ENCODE measurements at places on chromosomes 11 and 22.
A peak's percentile ranks its signal among the peaks of the same experiment; 100 is the strongest.

GRCh38 chr11:128917144-128917724 lies 25.4 kb downstream of the TP53AIP1 start:
- DNase-seq, result peak; percentile 39

DNA sequence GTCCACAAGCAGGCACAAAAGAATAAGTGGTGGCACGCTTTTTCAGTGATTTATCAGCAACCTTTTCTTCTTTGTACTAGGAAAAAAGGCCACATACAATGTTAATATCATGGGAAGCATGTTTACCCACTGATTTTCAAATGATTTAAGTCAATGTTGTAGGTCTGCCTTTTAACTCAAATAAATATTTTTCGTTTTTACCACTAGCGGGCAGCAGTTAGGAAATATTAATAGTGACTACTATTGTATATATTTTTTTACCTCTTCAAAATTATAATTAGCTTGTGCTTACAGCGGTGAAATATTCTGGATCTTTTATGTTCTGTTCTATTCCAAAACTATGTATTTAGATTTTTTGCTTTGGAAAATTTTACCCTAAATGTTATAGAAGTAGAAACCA lies 6.4 kb upstream of the SLC17A6 start:
- DNase-seq, result no peak

DNA sequence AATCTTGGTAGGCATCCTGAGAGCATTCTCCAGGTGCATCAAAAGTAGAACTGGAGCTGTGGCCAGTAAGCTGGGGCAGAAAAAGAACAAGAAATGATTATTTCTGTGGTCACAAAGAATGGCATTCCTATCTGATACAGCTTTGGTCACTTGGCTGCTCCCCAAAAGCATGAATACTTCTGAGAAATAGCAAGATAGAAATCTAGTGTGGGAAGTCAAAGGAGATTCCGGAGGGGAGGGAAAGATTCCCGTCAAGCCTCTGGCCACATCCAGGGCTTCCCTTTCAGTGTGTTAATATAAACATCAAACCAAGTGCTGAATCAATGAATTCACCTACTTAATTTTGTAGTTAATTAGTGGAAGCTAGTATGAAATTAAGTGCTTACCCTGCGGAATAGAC lies 1185.4 kb downstream of the LRRC4C start:
- DNase-seq, result no peak

DNA sequence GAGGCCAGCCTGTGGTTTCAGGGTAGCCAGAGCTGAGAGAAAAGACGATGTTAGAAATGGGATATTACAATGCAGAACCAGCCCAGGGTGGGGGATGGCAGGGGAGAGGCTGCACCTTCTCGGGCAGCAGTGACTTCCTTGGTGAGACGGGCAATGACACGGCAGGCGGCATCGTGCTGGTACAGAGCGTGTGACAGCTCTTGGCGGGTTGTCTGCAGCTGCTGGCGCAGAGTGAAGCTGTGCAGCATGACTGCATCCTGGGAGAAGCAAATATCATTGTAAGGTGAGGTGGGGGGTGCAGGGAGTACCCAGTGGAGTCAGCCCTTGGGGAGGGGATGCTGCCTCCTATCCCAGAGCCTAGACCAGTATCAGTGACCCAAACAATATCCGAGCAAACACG lies 3.8 kb downstream of the PRPF19 start:
- DNase-seq, result no peak

- peak; percentile 51 for DNase-seq
Observed at GRCh38 chr22:36352803-36353507, 34.8 kb downstream of the MYH9 start.

DNA sequence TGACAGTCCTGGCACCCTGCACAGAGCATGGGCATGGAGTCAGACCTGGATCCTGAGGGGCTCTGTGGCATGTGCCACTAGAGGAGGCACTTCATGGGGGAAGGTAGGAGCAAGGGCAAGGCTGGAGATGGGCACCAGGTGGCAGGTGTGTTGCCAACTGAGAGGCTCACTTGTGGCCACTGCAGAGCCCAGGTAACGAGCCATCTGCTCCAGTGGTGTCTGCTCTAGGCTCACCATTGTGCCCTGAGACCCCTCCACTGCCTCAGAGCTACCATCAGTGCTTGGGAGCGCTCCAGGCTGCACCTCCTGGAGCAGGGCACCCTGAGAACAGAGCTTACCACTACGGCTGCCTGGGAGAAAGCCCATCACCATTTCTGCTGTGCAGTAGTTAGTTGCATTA lies 1.3 kb upstream of the ZDHHC8 start:
- no peak for DNase-seq

- no peak for DNase-seq
Observed at GRCh38 chr11:87033561-87033960, 4.2 kb upstream of the TMEM135 start.

DNA sequence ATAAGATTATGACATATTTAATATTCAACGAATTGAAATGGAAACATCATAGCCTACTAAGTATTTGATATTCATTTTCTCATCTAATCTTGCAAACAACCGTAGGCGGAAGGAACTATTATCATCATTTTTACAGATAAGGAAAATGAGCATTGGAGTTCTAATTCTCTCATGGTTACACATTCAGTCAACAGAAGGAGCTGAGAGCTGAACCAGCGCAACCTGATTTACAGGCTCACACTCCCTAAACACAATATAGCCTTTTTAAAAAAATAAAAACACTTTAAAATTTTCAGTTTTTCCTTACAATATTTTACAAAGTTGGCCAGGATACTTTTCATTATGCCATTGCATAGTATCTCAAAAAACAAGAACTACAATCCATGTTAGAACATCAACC lies 74.8 kb downstream of the APOL5 start:
- DNase-seq, result no peak

DNA sequence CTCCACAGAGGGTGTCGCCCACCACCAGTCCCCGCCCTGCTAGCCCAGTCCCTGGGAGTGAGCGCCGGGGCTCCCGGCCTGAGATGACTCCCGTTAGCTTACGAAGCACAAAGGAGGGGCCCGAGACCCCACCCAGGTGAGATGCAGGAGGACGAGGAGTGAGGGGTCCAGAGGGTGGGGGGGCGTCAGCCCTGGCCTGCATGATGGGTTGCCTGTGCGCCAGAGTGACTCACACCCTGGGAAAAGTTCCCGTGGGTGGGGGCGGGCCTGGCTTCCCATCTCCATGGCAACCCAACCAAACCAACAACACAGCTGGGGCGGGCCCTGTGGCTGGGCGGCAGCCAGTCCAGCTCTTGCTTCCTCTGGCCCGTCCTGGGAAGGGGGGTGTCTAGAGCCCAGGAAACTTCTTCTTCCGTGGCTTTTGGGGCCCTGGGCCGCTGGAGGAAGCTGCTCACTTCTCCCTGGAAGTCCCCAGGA lies 4.5 kb downstream of the GAS2L1 start:
- DNase-seq, result peak; percentile 95
